Cardiac muscle cell (in vitro differentiated cells and primary cell): ENCODE measurements at places on chromosomes 2 and 18. TPM values are rescaled to one million over a fixed set of nuclear protein-coding genes. Genes with fewer than 3 reads are reported as not detected.
A peak's percentile ranks its signal among the peaks of the same experiment; 100 is the strongest.

- H3K4me3 ChIP-seq = no peak overlapping the region
- no peaks in the 10 kb centered on the region for H3K36me3 ChIP-seq
- no peaks in the 10 kb centered on the region for H3K4me1 ChIP-seq
These were observed 67.6 kb downstream of the NEURL3 start for GRCh38 chr2:96437512-96437911.

- H3K4me3 ChIP-seq = no peak overlapping the region
- no peaks in the 10 kb centered on the region for H3K36me3 ChIP-seq
- H3K27me3 ChIP-seq = no peaks in the 10 kb centered on the region
- no peak overlapping the region for H3K27ac ChIP-seq
- H3K4me1 ChIP-seq = no peaks in the 10 kb centered on the region
These were observed 86.9 kb upstream of the GPC1 start for GRCh38 chr2:240348522-240348921.

GRCh38 chr2:204325468-204325867, 219.8 kb upstream of the PARD3B start:
- no peaks in the 10 kb centered on the region for H3K36me3 ChIP-seq
- no peaks in the 10 kb centered on the region for H3K27me3 ChIP-seq
- no peak overlapping the region for H3K27ac ChIP-seq
- peak; percentile 88 for DNase-seq
- H3K4me1 ChIP-seq = no peaks in the 10 kb centered on the region

Gene MIB1
- 32.2 and 46.8 TPM in 2 replicates for total RNA-seq

Gene ASIC4
- total RNA-seq = 6.4 and 9.5 TPM in 2 replicates

DNA sequence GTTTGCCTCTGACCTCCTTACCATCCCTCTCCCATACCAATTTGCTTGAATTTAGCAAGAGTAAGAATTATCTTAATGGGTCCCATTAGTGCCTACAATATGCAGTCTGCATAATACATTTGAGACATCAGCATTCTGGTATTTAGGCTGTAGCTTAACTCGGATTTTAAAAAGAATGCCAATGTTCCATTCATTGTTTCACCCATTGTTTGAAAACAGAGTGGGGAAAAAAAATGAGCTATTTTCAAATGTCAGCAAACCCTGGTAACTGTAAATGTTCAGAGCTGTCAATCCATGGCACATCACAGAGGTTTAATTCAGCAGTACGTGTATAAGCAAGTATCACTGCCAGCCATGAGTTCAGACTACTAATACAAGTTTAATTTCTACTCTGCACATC, 61.9 kb upstream of the TSPYL6 start:
- no peaks in the 10 kb centered on the region for H3K36me3 ChIP-seq
- H3K4me3 ChIP-seq = no peak overlapping the region
- no peaks in the 10 kb centered on the region for H3K4me1 ChIP-seq

Gene DES
- total RNA-seq = 37.2 and 47.0 TPM in 2 replicates

DNA sequence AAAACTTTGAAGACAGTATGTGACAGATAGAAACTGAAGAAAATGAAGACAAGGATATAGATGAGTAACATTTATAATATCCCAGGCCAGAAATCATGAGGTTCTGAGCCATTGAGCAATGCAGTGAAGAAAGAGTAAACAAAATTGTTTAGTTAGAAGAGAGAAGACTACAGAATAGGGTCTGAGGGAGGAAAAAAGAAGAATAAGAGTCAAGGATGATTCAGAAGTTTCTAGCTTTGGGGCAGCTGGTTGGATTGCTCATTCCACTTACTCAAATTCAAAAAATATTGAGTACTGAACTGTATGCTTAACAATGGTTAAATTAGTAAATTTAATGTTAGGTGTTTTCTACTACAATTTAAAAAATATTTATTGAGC, 155.0 kb upstream of the OTX1 start:
- no peaks in the 10 kb centered on the region for H3K36me3 ChIP-seq
- peaks cover 16% of the 10 kb centered on the region for H3K4me1 ChIP-seq
- no peaks in the 10 kb centered on the region for H3K27me3 ChIP-seq
- peak overlapping the region; percentile 70 for H3K27ac ChIP-seq
- DNase-seq = no peak
- H3K4me3 ChIP-seq = no peak overlapping the region

DNA sequence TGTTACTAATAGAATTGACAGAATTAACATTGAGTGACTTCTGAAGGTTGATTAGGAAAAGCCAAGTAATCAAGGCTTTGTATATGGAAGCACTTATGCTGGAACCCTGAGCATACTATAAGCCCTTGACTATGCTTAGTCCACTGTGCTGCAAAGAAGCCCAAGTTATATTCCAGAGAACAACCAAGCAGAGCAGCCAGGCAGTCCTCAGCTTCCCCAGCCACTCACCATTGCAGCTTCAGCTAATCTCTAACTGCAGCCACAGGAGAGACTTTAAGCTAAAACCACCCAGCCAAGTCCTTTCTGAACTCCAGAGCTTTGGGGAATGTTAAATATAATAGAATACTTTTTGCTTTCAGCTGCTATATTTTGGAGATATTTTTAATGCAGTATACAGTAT, 164.4 kb upstream of the VWC2L start:
- no peaks in the 10 kb centered on the region for H3K27me3 ChIP-seq
- no peak overlapping the region for H3K4me3 ChIP-seq
- no peaks in the 10 kb centered on the region for H3K36me3 ChIP-seq
- H3K4me1 ChIP-seq = peaks cover 4% of the 10 kb centered on the region
- DNase-seq = no peak

DNA sequence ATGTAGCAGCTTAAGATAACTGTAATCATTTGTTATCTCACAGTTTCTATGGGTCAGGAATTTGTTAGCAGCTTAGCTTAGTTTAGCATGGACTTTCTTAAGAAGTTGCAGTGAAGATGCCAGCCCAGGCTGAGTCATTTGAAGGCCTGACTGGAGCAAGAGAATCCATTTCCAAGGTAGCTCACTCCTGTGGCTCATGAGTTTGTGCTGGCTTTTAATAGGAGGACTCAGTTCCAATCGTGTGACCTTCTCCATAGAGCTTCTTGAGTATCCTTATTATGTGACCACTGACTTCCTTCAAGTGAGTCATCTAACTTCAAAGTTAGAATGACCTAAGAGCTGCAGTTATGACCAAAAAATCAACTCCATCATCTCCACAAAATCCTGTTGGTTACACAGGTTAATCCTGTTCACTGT, 1.4 kb downstream of the GPATCH11 start:
- DNase-seq = peak; percentile 9
- peaks cover 15% of the 10 kb centered on the region for H3K4me1 ChIP-seq
- no peaks in the 10 kb centered on the region for H3K36me3 ChIP-seq
- H3K4me3 ChIP-seq = no peak overlapping the region

- no peaks in the 10 kb centered on the region for H3K4me1 ChIP-seq
- H3K27me3 ChIP-seq = no peaks in the 10 kb centered on the region
- no peak overlapping the region for H3K27ac ChIP-seq
- no peak overlapping the region for H3K4me3 ChIP-seq
- DNase-seq = no peak
These were observed 77.5 kb downstream of the DIS3L2 start for GRCh38 chr2:232038881-232039485.

Gene LIPG
- total RNA-seq = 1.5 and 3.3 TPM in 2 replicates

Gene UNC80
- total RNA-seq = 0.25 and 0.54 TPM in 2 replicates

DNA sequence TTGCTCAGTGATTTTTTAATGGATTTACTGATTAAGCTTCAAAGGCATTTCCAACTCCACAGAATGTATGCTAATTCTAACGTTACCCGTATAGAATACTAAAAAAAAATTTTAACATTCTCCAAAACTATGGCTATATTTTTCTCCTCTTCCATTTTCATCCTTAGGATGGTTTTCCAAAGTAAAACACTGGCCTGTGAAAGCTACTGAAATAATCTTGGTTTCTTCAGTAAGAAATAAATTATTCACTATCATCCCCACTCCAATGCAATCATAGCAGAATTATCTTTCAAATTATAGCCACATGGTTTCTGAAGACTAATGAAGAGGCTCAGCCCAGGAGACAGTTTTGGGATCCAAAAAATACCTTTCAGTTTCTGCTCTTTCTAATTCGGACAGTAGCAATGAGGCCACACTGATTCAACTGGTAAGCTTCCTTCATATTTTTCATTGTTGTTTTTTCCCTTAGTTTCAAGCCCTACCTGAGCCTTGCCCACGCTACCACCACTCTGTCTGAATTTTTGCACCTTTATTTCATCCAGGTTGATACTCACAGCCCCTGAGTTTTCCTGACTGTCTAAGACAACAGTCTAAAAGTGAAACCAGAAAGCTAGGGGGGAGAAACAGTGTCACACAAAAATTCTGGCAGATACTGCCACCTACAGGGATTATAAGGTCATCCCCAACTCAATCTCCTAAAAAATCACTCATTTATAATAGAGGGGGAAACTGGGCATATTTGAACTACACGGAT, 887.9 kb downstream of the NRXN1 start:
- H3K36me3 ChIP-seq = no peaks in the 10 kb centered on the region
- H3K4me1 ChIP-seq = peaks cover 18% of the 10 kb centered on the region
- H3K4me3 ChIP-seq = no peak overlapping the region
- H3K27me3 ChIP-seq = no peaks in the 10 kb centered on the region
- peak overlapping the region; percentile 69 for H3K27ac ChIP-seq
- DNase-seq = peak; percentile 80

- no peak overlapping the region for H3K27ac ChIP-seq
- DNase-seq = no peak
- peaks cover 8% of the 10 kb centered on the region for H3K36me3 ChIP-seq
- H3K4me1 ChIP-seq = no peaks in the 10 kb centered on the region
- no peaks in the 10 kb centered on the region for H3K27me3 ChIP-seq
These were observed 30.0 kb upstream of the NFATC1 start for GRCh38 chr18:79365701-79366100.

- no peaks in the 10 kb centered on the region for H3K36me3 ChIP-seq
- H3K27me3 ChIP-seq = no peaks in the 10 kb centered on the region
- no peak for DNase-seq
- no peak overlapping the region for H3K4me3 ChIP-seq
These were observed 34.0 kb downstream of the LRRTM4 start for GRCh38 chr2:77488141-77488540.

GRCh38 chr2:68196120-68196716, 38.5 kb downstream of the PNO1 start:
- H3K27ac ChIP-seq = no peak overlapping the region
- peak; percentile 52 for DNase-seq
- H3K36me3 ChIP-seq = no peaks in the 10 kb centered on the region
- no peak overlapping the region for H3K4me3 ChIP-seq
- H3K27me3 ChIP-seq = no peaks in the 10 kb centered on the region

Gene CD8B2
- total RNA-seq = not detected in 2 replicates

- H3K36me3 ChIP-seq = no peaks in the 10 kb centered on the region
- no peaks in the 10 kb centered on the region for H3K4me1 ChIP-seq
- H3K27me3 ChIP-seq = no peaks in the 10 kb centered on the region
- no peak overlapping the region for H3K4me3 ChIP-seq
- H3K27ac ChIP-seq = no peak overlapping the region
- DNase-seq = no peak
These were observed 149.1 kb upstream of the DPP10 start for GRCh38 chr2:114293355-114293754.

GRCh38 chr18:51120809-51121596, 76.5 kb downstream of the MEX3C start:
- H3K4me3 ChIP-seq = no peak overlapping the region
- DNase-seq = no peak
- no peaks in the 10 kb centered on the region for H3K27me3 ChIP-seq
